ENCODE measurements at places on chromosomes 16 and 17.

GRCh38 chr17:83009414-83010205 lies 69.8 kb upstream of the METRNL start:
- no peak for DNase-seq

GRCh38 chr16:30937692-30938091 lies 11.2 kb upstream of the ORAI3 start:
- DNase-seq = no peak

GRCh38 chr17:31048780-31049179 lies 46.0 kb upstream of the NF1 start:
- DNase-seq = no peak

DNA sequence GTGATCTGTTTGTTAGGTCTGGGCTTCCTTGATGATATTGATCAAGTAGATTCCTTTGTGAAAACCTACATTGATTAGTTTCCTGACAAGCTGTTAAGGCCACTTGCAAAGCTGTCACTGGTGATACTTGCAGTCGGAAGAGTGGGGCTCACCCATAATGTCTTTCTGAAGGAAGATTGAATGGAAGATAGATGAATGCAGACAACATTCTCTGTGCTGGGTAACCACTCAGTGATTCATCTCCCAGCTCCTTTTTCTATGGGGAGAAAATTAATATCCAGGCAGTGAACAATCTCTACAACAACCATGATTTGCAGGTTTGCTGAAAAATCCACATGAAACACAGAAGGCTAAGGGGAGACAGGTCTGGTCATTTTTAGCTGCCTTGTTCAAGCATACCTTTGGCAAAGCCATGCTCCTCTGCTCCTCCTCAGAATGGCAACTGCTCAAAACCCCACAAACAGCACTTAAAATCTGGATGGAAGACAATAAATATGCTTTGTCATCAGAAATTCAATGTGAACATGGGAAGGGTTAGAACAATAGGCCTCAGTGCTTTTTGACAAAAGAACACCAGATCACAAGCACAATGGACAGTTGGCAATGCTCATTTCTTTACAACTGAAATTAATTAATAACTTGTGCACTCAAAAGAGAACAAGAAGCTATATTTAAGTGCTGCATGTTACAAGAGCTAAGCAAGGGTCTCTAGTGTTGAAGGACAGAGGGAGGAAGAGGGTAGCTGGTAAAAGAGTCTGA lies 495.4 kb downstream of the TOX3 start:
- no peak for DNase-seq

DNA sequence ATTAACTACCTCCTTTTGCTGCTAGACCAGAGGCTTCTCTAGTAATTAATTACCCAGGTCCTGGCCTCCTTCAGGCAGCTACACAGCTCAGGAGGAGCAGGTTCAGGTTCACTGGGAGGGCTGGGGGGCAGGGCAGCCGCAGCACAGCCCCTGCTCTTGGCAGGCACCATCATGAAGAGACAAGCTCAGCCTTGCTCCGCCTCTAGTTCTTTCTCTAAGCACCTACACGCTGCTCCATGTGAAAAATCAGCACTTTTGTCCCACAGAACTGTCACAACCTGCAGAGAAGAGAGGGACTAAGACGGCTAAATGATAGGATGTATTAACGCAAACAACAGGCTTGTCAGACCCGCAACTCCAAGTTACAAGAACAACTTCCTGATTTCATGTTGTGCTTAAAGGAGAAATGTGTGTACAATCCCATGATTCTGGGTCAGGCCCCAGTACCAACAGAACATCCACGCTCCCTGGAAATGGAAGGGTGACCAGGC lies 53.4 kb downstream of the GRB2 start:
- no peak for DNase-seq

GRCh38 chr16:30407804-30408534 lies 563 bp downstream of the ZNF771 start:
- DNase-seq = no peak

DNA sequence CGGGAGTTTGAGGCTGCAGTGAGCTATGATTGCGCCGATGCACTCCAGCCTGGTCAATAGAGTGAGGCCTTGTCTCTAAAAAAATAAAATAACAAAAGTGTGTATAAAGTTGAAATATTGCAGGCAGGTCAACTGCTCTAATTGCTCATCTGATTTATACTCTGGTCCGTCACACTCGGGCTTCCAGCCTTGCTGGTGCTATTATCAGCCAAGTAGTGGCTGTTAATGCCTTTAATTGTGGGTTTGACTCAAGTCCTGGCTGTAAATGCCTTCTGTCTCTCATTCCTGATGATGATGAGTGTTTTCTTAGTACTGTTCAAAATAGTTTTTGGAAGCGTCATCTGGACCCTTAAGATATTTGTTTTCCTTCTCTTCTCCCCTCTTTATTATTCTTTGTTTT lies 18.4 kb downstream of the SYT17 start:
- DNase-seq = no peak

- no peak for DNase-seq
Measured at GRCh38 chr16:27291722-27292240, 22.0 kb upstream of the IL4R start.

- no peak for DNase-seq
Measured at GRCh38 chr16:1047801-1048200, 24.7 kb upstream of the SSTR5 start.

GRCh38 chr17:63370696-63371095 lies 75.4 kb downstream of the CYB561 start:
- no peak for DNase-seq

DNA sequence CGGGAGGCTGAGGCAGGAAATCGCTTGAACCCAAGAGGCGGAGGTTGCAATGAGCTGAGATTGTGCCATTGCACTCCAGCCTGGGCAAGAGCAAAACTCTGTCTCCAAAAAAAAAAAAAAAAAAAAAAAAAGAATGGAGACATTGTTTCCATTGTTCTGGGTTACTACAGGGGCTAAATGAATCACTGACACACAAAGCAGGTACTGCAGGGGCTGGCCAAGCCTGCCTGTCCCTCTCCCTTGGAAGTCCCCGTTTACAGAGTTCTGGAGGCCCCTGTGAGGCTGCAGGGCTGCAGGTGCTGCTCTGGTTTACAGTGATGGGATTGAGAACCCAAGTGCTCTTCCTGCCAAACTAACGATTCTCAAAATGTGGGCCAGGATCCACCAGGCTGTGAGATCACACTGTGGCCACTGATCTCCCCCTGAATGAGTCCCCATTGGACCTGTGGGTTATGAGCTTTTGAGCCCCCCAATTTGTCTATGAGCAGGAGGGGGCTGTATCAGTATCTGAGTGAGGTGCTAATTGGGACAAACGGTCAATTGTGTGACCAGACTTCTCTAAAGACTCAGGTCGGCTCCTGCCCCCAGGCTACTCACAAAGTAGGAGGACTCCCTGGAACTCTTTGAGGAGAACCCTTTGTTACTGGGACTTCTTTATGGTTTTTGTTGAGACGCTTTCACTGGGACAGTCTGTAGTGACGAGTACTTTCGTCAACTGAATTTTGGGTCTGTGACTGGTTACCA lies 39.0 kb downstream of the DNAH17 start:
- no peak for DNase-seq

Data from activated CD4-positive, alpha-beta T cell treated with anti-CD3 and anti-CD28 coated beads, Interleukin-2, Interleukin-4, amounts not matched to agents 100 ng/mL and 50 ng/mL, durations not matched to agents 16 hours and 8 hours (primary cell).